ENCODE measurements at places on chromosomes 5 and 9.

GRCh38 chr5:87141544-87141943 is 126.1 kb upstream of the RASA1 start:
- no peak for DNase-seq

DNA sequence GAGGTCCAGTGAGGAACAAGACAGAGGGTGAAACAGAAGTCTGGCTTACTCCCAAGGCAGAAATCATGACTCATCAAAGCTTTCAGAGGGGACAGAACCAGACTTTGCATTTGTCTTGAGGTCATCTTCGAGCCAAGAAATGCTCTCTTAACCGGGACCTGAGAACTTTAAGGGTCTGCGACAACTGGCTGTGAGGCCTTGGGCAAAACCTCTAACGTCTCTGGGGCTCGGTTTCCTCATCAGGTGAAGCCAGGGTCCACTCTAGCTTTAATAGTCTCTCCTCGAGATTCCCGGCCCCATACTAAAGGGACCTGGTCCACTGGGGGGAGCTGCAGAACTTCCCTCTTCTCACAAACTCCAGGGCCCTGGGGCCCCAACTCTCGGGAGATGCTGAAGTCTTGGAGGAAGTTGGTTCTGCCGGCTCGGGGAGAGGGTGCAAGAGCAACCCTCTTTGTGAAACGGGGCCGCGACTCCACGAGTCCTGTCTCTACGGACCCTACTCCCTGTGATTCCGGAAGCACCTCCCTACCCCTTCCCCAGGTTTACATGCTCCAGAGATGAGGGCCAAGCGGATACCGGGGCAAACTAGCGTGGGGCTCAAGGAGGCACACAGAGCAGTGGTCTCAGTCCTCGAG is 2.6 kb downstream of the GLIS3 start:
- DNase-seq: peak; percentile 51

GRCh38 chr5:154197801-154198491 is 7.4 kb downstream of the GALNT10 start:
- DNase-seq: no peak

GRCh38 chr9:7456793-7457530 is 342.6 kb downstream of the DMAC1 start:
- no peak for DNase-seq

DNA sequence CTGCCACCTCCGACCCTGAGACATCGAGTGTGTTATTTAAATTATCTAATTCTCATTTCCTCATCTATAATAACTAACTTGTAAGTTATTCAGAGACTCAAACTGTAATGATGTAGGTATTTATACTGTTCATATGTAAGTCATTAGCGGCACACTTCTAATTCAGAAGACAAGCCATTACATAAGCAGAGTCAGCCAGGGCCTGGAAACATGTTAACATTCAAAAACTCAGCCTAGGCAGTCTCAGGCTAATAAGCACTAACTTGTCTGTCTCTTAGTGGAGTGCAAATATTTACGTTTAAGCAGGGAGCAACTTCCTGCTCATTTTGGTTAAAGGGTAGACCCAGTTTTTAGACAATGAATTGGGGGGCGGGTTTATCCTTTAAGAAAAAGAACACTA is 598.4 kb downstream of the ACTL7B start:
- no peak for DNase-seq

DNA sequence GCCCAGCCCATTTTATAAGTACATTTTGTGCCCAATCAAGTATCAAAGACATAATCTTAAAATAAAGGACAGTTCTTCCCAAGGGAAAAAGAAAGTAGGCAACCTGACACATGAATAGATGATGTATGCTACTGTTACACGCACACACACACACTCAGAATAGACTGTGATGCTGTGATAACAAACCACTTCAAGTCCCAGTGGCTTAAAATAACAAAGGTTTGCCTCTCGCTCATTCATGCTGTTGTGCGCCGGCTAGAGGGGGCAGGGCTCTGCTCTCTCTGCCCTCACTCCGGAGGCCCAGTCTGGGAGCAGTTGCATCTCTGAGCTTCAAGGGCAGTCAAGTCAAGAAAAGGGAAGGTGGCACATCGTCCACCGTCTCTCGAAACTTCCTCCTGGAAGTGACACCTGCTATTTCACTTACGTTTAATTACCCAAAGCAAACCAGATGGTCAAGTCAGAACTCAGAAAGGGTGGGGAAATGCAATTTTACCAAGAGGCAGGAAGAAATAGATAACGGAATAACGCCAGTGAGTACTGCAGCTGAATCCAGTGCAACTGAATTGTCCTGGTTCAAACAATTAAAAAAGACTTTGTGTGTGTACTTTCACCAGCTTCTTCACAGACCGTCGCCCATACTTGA is 43.3 kb downstream of the ANKRD33B start:
- DNase-seq: no peak

DNA sequence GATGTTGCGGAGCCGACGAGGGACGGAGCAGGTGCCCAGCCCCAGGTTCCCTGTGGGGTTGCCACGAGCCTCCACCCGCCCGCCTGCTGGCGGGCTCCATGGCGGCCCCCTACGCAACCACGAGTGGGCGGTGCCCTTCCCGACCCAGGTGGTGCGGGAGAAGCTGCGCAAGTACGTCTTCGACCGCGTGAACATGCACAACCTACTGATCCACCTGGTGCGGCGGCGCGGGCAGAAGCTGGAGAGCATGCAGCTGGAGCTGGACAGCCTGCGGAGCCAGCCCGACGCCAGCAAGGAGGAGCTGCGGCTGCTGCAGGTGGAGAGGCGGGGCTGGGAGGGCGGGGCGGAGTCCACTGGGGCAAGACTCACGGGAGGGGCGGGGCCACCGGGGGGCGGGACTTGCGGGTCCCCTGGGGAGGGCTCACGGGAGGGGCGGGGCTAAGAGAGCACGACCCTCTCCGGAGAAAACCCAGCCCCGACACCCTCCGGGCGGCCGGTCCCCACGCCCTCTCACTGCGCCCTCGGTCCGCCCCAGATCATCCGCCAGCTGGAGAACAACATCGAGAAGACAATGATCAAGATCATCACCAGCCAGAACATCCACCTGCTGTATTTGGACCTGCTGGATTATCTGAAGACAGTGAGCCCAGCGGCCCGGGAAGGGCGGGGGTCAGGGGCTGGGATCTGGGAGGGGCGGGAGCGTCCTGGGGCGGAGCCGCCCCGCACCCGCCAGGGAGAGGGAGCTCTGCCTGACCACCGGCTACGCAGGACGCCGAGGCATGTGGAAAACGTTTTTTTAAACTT is 3.9 kb downstream of the CCDC183 start:
- peak; percentile 45 for DNase-seq

DNA sequence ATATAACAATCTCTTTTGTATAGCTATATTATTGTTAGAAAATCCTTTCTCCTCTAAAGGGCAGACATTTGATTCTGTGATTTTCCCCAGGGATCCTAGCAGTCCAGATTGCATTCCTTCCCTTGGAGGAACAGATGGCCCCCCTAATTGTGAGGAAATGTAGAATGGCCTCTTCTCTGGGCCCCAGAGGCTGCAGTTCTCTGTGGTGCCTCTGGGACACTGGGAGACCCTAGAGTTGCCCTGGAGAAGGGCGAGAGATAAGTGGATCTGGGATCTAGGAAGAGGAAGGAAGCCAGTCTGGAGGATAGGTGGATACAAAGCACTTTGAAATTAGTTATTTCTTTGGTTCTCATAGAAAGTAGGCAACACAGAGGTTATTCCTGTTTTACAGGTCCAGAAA is 1.9 kb upstream of the HINT2 start:
- no peak for DNase-seq

GRCh38 chr5:124582561-124582840 is 163.9 kb downstream of the ZNF608 start:
- no peak for DNase-seq

DNA sequence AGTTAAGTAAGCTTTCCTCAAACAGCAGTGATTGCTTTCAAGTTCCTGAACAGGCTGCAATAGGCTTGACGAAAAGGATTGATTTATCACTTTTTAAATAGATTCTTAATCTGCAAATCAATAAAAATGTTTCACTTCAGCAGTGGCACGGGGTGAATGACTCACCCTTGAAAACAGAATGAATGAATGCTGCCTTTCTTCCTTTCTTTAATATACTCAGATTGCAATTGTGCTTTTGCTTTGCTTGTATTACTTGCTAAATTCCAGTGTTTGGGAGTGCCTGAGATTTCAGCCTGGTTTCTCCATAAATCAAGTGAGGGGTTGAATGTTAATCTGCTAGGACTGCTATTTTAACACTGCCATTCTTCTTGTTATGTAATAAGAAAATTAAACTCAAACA is 1293.8 kb downstream of the PTPRD start:
- DNase-seq: no peak

- no peak for DNase-seq
Measured at GRCh38 chr9:34493972-34494535, 28.7 kb downstream of the ENHO start.

All from hypothalamus (tissue), 51 donors.